Natural killer cell (primary cell): ENCODE measurements at places on chromosomes 11 and 22. TPM values are rescaled to one million over a fixed set of nuclear protein-coding genes. Genes with fewer than 3 reads are reported as not detected.
A peak's percentile ranks its signal among the peaks of the same experiment; 100 is the strongest.

Gene PNPLA3
- 0.54 TPM for total RNA-seq

Gene C11orf21
- total RNA-seq, result 325 TPM

Gene SYT8
- total RNA-seq, result not detected

Gene DDI1
- total RNA-seq, result not detected

Gene OR4C15
- total RNA-seq, result not detected

Gene TIGD3
- 2.2 TPM for total RNA-seq

Gene GDPD4
- total RNA-seq, result not detected

Gene MMP13
- not detected for total RNA-seq

Gene CYP2D6
- 3.9 TPM for total RNA-seq

Gene CHRM4
- 3.7 TPM for total RNA-seq

Gene C1QTNF5
- not detected for total RNA-seq

Gene PATL1
- 69.4 TPM for total RNA-seq

Gene NNMT
- 2.4 TPM for total RNA-seq

Gene RAB3IL1
- not detected for total RNA-seq

DNA sequence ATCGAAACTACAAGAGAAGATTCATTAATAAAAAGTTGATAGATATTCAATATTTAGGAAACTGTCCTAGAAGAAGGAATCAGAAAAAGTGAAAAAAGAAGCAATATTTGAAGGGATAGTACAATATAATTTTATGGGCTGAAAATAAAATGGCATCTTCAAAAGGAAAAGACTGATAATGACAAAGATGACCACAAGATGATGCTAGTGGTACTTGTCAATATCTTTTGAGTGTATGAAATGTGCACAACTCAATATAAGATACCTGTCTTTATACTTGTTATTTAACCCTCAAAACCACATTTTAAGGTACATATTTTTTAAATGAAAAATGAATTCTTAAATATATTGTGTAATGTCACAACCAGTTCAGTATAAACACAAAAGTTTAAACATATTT, 1059.6 kb upstream of the RAG2 start:
- H3K4me1 ChIP-seq, result no peaks in the 10 kb centered on the region
- H3K27ac ChIP-seq, result no peak overlapping the region
- DNase-seq, result no peak

- peak; percentile 100 for DNase-seq
- no peaks in the 10 kb centered on the region for H3K27me3 ChIP-seq
- peak within 1 kb of the TSS; percentile 66 for H3K4me3 ChIP-seq
- peaks cover 43% of the 10 kb centered on the region for H3K4me1 ChIP-seq
These were observed at the start of gene JOSD1 for GRCh38 chr22:38700789-38701628. Gene JOSD1, minus strand, starts transcription at chr22:38700943. Its CDS starts 956 bp downstream, at chr22:38699987.

- no peak for DNase-seq
- H3K27me3 ChIP-seq, result no peaks in the 10 kb centered on the region
- no peaks in the 10 kb centered on the region for H3K4me1 ChIP-seq
- no peak overlapping the region for H3K4me3 ChIP-seq
- H3K27ac ChIP-seq, result no peak overlapping the region
These were observed 10.5 kb downstream of the TOLLIP start for GRCh38 chr11:1298695-1299492.

DNA sequence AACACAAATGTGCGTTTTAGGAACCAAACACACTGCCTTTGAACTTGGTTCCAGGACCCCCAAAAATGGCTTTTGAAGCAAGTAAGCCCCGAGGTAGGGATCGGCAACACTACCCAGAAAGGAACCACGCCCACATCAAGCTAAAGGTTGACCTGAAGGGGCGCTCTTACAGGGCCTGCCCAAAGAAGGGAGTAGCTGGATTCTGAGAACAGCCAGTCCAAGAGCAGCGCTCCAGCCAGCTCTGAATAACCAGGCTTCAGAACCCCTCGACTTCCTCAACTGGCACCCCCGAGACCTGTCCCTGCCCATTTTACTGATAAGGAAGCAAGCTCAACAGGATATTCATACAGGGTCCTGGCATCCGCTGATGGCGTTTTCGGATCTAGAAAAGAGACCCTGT, 18.9 kb upstream of the MOB2 start:
- H3K4me1 ChIP-seq, result peaks cover 20% of the 10 kb centered on the region
- no peak for DNase-seq

DNA sequence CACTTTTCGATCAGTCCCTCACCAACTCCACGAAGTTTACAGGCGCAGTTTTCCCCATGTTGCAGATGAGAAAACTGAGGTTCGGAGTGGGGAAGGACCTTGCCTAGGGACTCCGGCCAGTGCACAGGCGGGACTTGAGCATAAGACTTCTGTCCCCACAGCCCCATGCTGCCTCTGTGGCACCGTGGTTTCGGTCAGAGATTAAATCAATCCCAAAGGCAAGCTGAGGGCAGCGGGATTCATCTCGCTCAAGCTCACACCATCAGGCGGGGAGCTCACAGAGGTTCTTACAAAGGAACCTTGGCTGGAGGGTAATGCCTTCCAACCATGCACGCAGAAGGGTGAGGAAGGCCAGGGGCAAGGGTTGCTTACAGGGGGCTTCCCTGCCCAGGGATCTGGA, 115.5 kb downstream of the PHF21B start:
- no peaks in the 10 kb centered on the region for H3K36me3 ChIP-seq
- no peaks in the 10 kb centered on the region for H3K27me3 ChIP-seq
- H3K4me1 ChIP-seq, result no peaks in the 10 kb centered on the region
- no peak overlapping the region for H3K27ac ChIP-seq
- H3K4me3 ChIP-seq, result no peak overlapping the region

- no peak overlapping the region for H3K4me3 ChIP-seq
- no peaks in the 10 kb centered on the region for H3K4me1 ChIP-seq
- H3K27ac ChIP-seq, result no peak overlapping the region
These were observed 44.1 kb upstream of the SEZ6L start for GRCh38 chr22:26124991-26125725.

GRCh38 chr22:33227791-33228190, 169.6 kb upstream of the SYN3 start:
- H3K27me3 ChIP-seq, result no peaks in the 10 kb centered on the region
- H3K27ac ChIP-seq, result no peak overlapping the region
- DNase-seq, result no peak

- no peak for DNase-seq
- no peak overlapping the region for H3K4me3 ChIP-seq
- H3K4me1 ChIP-seq, result no peaks in the 10 kb centered on the region
- no peaks in the 10 kb centered on the region for H3K27me3 ChIP-seq
- no peak overlapping the region for H3K27ac ChIP-seq
These were observed 2.4 kb downstream of the UBQLN3 start for GRCh38 chr11:5507177-5507932.

DNA sequence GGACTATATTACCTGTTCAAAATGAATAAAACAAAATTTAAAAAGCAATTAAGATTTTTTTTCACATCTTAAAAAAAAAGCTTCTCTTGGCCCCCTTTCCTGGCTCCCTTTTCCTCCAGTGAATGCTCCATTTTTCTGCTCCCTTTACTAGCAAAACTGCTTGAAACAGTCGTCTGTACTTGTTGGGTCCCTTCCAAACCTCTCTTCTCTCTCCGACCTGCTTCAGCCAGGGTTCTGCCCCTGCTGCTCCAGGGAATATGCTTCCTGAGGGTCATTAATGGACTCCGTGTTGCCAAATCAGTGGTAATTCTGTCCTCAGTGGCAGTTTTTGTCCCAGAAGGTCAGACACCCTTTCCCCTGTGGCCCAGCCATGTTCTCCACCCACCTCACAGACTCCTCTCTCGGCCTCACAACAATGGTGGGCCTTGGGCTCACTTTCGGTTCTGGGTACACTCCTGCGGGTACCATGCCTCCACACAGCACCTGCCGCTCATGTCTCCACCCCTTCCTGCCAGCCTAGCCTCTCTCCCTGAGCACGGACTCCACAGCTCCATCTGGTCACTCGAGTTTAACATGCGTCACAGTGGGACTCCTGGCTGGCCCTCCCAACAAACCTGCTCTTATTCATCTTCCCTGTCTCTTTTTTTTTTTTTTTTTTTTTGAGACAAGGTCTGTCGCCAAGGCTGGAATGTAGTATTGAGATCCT, 7.8 kb upstream of the POLR3H start:
- no peak overlapping the region for H3K27ac ChIP-seq
- H3K4me3 ChIP-seq, result no peak overlapping the region
- H3K36me3 ChIP-seq, result no peaks in the 10 kb centered on the region
- H3K4me1 ChIP-seq, result no peaks in the 10 kb centered on the region

- H3K27me3 ChIP-seq, result no peaks in the 10 kb centered on the region
- H3K4me1 ChIP-seq, result peaks cover 3% of the 10 kb centered on the region
- peaks cover 84% of the 10 kb centered on the region for H3K36me3 ChIP-seq
- no peak for DNase-seq
- no peak overlapping the region for H3K4me3 ChIP-seq
These were observed 13.1 kb downstream of the CRY2 start for GRCh38 chr11:45860348-45860747.

GRCh38 chr11:94938095-94939055, 35.0 kb downstream of the CWC15 start:
- DNase-seq, result no peak
- H3K4me3 ChIP-seq, result no peak overlapping the region
- H3K36me3 ChIP-seq, result no peaks in the 10 kb centered on the region
- H3K27me3 ChIP-seq, result no peaks in the 10 kb centered on the region

DNA sequence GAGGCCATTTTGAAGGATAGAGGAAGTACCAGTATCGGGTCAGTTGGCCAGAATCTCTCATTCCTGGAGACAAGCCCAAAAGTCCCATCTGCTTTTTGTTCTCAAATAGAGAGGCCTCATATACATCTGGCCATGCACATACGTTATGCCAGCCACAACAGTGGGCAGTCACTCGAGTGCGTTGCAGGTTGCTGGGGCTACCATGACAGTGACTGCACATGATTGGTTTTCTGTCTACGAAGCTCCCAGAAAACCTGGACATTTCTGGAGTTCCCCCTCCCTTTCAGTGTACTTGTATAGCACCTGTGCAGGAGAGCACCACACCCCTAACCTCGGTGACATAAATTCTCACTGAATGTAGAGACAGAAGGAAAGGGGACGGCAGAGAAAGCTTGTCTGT, 62.1 kb downstream of the C22orf31 start:
- no peaks in the 10 kb centered on the region for H3K4me1 ChIP-seq
- H3K36me3 ChIP-seq, result no peaks in the 10 kb centered on the region
- H3K4me3 ChIP-seq, result no peak overlapping the region
- no peak for DNase-seq
- H3K27me3 ChIP-seq, result no peaks in the 10 kb centered on the region
- no peak overlapping the region for H3K27ac ChIP-seq

DNA sequence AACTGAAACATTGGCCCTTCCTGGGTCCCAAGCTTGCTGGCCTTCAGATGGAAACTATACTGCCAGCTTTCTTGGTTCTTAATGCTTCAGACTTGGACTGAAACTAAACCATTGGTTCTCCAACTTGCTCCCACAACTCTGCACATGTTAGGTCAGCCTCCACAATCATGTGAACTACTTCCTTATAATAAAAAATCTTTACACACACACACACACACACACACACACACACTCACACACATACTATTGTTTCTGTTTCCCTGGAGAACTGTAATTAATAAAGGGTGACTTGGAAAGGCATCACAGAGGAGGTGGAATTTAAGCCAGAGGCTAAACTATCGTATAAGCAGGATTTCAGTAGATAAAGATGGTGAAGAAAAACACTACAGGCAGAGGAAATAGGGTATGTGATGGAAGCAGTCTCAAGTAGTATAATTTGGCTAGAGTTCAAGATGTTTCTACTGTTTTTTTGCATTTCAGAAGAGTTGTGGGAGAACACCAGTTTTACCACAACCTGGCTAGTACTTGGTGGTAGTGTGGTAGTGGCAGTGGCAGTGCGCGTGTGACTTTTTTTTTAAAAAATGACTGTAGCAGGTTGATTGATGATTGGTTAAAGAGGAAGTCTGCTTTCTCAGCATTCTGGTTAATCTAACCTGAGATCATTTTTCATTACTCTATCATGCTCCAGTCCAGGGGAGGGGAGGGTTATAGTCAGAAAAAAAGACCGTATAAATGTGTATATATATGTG, 70.1 kb downstream of the PDE3B start:
- no peaks in the 10 kb centered on the region for H3K27me3 ChIP-seq
- peak; percentile 77 for DNase-seq
- H3K36me3 ChIP-seq, result no peaks in the 10 kb centered on the region
- H3K27ac ChIP-seq, result no peak overlapping the region
- no peak overlapping the region for H3K4me3 ChIP-seq

- H3K36me3 ChIP-seq, result no peaks in the 10 kb centered on the region
- H3K4me1 ChIP-seq, result no peaks in the 10 kb centered on the region
- no peak overlapping the region for H3K4me3 ChIP-seq
- DNase-seq, result no peak
These were observed 51.4 kb upstream of the CEP126 start for GRCh38 chr11:101863361-101863760.

DNA sequence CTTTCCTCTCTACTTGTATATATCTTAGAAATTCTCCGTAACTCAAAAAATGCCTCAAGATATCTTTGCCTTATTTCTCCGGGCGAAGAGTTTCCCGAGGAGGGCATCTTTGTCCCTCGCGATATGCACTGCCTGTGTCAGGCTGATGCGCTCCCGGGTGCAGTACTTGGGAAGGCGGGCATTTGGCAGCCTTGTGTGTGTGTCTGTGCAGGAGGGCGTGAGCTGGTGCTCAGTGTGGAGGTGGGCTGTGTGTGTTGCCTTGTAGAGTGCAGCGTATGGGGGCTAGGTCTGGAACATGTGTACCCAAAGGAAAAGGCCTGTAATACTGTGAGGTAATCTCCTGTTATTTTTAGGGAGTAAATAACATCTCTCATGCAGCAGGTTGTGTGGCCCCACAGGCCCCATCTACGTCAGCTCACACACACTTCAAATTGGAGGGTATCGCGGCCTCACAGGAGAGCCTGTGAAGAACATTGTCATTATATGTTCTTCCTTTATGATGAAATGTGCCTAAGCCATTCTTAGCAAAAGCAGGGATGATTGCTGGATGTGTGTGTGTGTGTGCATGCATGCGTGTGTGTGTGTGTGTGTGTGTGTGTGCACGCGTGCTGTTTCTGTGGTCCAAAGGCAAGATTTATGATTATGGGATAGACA, 77.5 kb downstream of the KCNJ1 start:
- H3K36me3 ChIP-seq, result peaks cover 80% of the 10 kb centered on the region
- H3K4me1 ChIP-seq, result peaks cover 21% of the 10 kb centered on the region
- DNase-seq, result no peak
- H3K27me3 ChIP-seq, result no peaks in the 10 kb centered on the region
- H3K27ac ChIP-seq, result no peak overlapping the region

GRCh38 chr11:14949437-14950147, 22.6 kb downstream of the CALCA start:
- no peaks in the 10 kb centered on the region for H3K36me3 ChIP-seq
- H3K27me3 ChIP-seq, result no peaks in the 10 kb centered on the region
- no peak for DNase-seq
- no peaks in the 10 kb centered on the region for H3K4me1 ChIP-seq
- H3K27ac ChIP-seq, result no peak overlapping the region
- H3K4me3 ChIP-seq, result no peak overlapping the region
